ENCODE measurements at places on chromosomes 3 and 15.

DNA sequence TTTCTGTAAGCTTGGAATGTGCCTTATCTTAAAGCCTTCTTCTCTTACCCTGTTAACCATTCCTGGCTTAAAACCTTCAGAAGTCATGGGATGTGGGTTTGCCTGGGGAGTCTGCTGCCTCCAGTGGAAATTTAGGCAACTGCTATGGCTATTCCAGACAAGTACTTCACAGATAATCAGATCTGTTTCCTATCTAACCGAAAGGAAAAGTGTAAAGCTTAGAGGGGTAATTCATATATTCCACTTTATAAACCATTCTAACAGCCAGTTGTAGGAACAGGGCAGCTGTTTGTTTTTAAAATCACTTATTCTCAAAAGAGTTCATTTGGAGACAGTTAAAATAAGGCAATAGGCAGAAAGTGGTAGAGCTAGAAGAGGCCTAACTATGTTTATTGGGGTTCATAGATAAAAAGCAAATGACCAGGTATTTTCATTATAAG lies 219.9 kb downstream of the TCF12 start:
- DNase-seq, result no peak

- DNase-seq, result no peak
These were observed 64.9 kb upstream of the POLG start for GRCh38 chr15:89399238-89400115.

DNA sequence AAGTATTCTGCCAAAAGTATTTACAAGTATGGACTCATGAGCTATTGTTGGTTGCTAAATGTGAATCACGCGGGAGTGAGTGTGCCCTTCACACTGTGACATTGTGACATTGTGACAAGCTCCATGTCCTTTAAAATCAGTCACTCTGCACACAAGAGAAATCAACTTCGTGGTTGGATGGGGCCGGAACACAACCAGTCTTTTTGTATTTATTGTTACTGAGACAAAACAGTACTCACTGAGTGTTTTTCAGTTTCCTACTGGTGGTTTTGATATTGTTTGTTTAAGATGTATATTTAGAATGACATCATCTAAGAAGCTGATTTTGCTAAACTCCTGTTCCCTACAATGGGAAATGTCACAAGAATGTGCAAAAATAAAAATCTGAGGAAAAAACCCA lies 30.3 kb downstream of the SYNM start:
- no peak for DNase-seq

- DNase-seq, result no peak
These were observed 238.6 kb upstream of the SOX14 start for GRCh38 chr3:137525471-137525870.

Data from stimulated activated CD4-positive, alpha-beta T cell treated with anti-CD3 and anti-CD28 coated beads, Interleukin-1b, Interleukin-23, amount 100 ng/mL, for 1 hour (primary cell).